ENCODE measurements at places on chromosomes 5 and 9. TPM values are rescaled to one million over a fixed set of nuclear protein-coding genes. Genes with fewer than 3 reads are reported as not detected.
A peak's percentile ranks its signal among the peaks of the same experiment; 100 is the strongest.

DNA sequence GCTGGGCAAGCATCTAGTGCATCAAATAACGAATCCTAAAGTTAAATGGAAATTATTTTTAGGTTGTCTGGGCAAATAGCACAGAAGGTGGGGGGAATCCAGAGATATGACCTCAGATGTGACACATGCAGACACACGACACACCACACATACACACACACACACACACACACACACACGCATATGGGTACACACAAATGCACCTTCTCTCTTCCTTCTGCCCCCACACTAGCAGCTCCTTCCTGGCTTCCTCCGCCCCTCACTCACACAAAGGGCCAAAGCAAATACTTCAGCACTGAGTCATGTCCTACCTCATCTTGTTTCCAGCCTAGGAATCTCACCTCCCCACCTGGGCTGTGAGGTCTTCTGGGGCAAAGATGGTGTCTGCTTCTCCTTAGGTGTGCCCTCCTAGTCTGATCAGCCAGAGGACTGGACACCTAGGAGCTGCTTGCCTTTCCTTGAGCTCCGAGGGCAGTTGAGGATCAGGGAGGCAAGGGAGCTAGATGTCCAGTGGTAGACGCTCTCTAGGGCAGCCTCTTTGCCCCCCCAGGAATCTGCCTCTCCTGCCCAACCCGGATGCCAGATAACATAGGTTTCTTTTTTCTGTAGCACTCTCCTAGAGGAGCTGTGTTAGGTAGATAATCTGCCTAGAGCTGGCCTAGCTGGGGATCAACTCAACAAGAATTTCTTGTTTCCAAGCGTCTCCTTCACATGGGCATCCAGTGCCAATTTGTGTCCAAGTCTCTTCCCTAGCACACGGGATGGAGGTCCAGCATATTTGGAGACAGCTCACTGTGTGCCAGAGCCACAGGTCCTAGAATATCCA lies 14.3 kb upstream of the JADE2 start:
- no peak for DNase-seq

- DNase-seq, result peak; percentile 63
These were observed 99.9 kb downstream of the ANKRD18B start for GRCh38 chr9:33623658-33624586.

- no peak for DNase-seq
These were observed 47.9 kb downstream of the ALG2 start for GRCh38 chr9:99173570-99174504.

GRCh38 chr5:112628214-112628980 lies 109.3 kb upstream of the APC start:
- no peak for DNase-seq

DNA sequence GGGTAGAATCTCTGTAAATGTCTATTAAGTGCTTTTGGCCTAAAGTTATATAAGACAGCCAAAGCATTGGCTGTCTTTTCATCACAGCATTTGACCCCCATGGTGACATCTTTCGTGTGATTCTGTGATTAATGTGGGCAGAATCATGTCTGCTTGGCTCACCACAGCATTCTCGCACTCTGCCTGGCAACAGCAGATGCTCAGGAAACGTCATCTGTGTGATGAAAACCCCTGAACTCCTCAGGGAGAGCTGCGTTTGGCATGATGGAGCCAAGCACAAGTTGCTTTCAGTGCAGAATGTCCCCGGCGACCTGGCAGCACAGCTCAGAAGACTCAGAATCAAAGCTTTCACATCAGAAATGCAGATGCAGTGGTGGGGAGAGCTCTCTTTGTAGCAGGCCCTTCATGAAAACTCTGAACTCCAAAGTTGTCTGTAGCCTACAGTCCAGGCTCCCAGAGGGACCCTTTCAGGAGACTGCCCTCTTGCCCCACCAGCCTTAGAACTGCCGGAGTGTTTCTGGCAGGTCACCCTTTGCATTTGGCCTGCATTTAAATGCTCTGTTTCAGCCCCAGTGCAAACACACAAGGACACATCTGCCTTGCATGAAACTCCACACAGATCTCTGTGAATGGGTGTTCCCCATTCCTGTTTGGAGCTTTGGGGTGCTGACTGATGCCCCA lies 155.6 kb upstream of the PANK3 start:
- no peak for DNase-seq

DNA sequence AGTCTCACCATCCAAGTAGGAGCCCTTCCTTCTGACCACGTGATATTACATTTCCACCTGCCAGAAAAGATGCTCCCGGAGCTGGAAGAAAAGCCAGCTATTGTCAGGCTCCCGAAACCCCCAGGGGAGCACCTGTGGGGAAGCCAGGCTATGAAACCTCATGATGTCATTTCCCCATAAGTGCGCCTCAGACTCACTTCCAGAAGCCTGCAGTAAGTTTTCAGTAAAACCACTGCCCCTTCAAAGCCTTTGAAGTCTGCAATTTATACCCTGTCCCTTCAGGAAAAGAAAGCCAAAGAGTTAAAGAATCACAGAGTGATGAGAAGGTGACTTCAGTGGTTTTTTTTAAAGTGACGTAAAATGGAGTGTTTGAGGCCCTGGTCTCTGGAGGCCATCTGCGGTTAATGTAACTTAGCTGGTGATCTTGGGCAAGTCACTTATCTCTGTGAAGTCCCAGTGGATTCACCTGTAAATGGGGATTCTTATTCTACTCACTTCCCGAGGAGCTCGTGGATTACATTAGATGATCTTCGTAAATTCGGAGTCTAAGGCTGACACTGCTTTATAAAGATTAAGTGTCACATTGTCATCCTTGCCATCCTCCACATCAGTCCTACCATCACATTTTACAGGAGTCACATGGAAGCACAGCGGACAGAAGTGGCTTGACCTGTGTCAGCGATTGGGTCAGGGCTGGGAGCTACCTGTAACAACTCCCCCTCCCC lies 2.6 kb upstream of the SEMA6A start:
- no peak for DNase-seq

GRCh38 chr5:128002425-128002824 lies 81.1 kb upstream of the SLC12A2 start:
- no peak for DNase-seq

GRCh38 chr9:130149031-130149430 lies 23.2 kb upstream of the NCS1 start:
- no peak for DNase-seq

DNA sequence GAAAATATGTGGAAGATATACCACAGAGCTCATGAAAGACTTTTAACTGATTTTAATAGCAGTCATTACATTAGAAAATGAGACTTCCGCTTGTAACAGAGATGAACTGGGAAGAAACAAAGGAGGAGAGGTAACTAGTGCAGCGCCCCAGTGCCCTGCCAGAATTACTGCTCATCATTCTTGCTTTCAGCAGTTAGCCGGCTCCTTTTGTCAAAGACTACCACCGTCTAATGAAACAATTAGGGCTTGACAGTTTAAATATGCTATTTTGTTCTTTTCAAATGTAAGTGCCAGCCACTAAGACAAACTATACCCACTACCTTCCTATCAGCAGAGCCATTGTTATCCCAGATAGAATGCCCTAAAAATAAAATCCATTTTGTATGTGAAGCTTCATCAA lies 328.4 kb downstream of the EFNA5 start:
- no peak for DNase-seq

- DNase-seq, result no peak
These were observed 27.8 kb upstream of the DENND1A start for GRCh38 chr9:123957731-123958130.

DNA sequence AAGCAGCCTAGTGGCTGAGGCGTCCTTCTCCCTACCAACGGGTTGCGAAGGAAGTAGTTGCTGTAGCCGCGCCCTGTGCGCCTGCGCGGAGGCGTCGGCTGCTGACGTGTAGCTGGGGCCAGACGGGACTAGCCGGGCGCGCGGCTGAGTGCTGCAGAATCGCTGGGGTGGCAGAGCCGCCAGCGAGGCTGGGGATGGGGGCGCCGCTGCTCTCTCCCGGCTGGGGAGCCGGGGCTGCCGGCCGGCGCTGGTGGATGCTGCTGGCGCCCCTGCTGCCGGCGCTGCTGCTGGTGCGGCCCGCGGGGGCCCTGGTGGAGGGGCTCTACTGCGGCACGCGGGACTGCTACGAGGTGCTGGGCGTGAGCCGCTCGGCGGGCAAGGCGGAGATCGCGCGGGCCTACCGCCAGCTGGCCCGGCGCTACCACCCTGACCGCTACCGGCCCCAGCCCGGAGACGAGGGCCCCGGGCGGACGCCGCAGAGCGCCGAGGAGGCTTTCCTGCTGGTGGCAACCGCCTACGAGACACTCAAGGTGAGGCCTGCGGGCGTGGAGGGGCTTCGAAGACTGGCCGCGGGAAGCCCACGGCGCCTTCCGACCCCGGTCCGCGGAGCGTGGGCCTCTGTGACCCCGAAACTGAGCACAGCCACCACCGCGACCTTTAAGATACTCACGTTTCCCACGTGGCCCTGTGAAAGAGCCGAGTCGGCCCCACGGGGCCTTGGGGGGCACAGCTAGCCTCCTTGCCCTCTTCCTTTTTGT lies at the start of gene DNAJC25:
Gene DNAJC25, plus strand, starts transcription at position 121 of the 758 bp plus-strand sequence. Its CDS starts 74 bp downstream, at position 195.
- peak; percentile 98 for DNase-seq

DNA sequence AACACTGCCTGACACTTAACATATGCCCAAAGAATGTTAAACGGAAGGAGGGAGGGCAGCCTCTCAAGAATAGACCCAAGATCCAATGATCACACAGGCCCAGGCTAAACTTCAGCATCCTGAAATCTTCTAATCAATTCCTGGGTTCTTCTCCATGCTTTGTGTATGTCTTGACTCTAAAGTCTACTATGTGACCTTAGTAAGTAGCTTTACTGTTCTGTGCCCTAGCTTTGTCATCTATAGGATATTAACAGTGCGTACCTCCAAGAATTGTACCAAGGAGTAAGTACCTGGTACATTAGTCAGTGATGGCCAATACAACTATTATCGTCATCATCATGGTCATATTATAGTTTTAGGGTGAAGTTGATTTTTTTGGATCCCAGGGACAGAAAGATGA lies 96.6 kb downstream of the SGCD start:
- no peak for DNase-seq

- no peak for DNase-seq
These were observed 5.6 kb downstream of the MEGF9 start for GRCh38 chr9:120708526-120709224.

The FAM151B gene
- polyA plus RNA-seq, result not detected

The PCDHB14 gene
- polyA plus RNA-seq, result not detected

The ACOT12 gene
- polyA plus RNA-seq, result not detected

The FREM1 gene
- polyA plus RNA-seq, result not detected

Measured in naive B cell (primary cell).